ENCODE measurements at places on chromosomes 3 and 15.

DNA sequence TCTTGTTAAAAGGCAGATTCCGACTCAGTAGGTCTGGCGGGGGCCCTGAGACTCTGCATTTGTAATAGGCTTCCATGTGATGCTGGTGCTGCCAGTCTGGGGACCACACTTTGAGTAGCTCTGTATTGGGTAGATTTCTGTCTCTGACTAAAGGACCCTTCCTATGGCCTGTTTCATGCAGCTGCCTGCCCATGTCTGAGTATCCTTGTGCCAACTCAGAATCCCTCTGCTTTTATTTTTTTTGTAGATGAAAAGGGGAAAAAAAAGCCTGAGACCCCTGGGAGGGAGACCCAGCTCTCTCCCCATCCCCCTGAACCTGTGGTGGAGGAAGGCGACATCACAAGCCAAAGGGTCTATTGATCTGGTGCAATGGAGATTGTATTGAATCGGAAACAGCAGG lies 81.9 kb downstream of the EBLN2 start:
- DNase-seq: no peak

- no peak for DNase-seq
Observed at GRCh38 chr15:98872774-98873173, 134.8 kb downstream of the PGPEP1L start.

DNA sequence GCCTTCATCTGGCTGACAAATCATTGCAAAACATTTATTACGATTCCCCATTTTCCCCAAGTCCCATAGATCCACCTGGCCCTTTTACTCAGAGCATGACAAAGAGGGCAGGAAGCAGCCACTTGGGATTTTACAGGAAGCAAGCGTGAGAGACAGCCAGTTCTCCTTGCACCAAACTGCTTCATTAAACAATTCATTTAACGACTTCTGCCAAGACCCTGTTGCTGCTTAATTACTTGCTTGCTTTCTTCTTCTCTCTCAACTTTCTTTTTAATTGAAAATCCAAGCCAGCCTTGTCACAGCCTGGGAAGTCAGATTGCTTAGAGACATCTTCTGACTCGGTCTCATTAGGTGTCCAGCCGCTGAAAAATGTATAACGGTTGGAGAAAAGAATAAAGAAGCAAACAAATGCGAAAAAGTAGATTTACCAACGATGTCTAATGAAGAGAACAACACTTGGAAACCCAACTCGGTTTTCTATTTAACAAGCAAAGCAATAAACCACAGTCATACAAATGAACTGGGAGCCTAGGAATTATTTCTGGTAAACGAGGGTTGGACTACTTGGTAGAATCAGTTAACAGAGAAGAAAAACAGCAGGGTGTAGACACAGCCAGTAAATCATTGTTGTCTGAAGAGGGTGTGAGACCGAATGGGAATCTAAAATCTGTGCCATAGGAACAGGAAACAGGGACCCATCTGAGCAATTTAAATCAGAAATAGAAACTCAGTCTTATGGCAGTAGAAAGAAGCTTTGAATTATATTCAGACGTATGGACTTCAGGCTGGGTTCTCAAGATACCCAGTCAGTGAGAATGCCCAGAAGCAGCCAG lies 298.3 kb downstream of the LRRC3B start:
- DNase-seq: no peak

- DNase-seq: no peak
Observed at GRCh38 chr3:149401212-149401925, 23.9 kb upstream of the TM4SF1 start.

GRCh38 chr3:80232760-80233159 lies 465.0 kb upstream of the ROBO1 start:
- no peak for DNase-seq

DNA sequence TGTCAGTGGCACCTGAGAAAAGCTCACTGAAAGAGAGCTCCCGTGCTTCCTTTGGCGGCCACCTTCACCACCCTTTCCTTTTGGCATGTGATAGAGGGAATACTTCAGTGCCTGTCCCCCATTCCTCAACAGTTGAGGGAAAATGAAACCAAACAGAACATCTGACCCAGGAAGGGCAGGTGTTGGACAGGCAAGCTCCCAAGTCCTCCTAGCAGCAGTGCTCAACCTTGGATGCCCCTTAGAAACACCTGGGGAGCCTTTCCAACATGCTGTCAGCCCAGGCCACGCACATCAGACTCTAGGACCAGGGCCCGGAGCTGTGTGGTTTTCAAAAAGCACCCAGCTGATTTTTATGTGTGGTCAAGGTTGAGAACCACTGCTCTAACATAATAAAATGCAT lies 22.4 kb downstream of the LDHAL6B start:
- no peak for DNase-seq

GRCh38 chr15:65653801-65654521 lies 32.2 kb downstream of the SLC24A1 start:
- no peak for DNase-seq

All from activated CD4-positive, alpha-beta T cell treated with anti-CD3 and anti-CD28 coated beads for 4 hours (primary cell).